Activated naive CD4-positive, alpha-beta T cell (primary cell): ENCODE measurements at places on chromosomes 3 and 15.

DNA sequence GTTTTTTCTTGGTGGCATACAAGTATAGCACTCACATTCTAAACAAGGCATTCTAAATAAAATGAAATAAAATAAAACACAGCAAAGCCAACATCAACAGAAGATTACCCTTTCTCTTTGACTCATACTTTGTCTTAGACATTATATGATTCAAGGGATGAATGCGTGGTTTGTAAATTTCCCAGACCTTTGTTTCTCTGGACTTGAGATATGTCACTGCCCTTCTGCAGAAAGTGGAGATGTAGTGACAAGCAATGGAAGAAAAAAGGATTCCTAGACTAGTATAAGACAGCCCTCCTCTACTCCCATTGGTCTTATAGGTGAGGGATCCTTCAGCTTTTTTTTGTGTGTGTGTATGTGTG is 22.4 kb downstream of the NANOGP8 start:
- no peak for DNase-seq

GRCh38 chr3:195883801-195884200 is 24.6 kb downstream of the TNK2 start:
- DNase-seq, result no peak

- DNase-seq, result no peak
These were observed 21.6 kb downstream of the MCTP2 start for GRCh38 chr15:94252906-94253491.

DNA sequence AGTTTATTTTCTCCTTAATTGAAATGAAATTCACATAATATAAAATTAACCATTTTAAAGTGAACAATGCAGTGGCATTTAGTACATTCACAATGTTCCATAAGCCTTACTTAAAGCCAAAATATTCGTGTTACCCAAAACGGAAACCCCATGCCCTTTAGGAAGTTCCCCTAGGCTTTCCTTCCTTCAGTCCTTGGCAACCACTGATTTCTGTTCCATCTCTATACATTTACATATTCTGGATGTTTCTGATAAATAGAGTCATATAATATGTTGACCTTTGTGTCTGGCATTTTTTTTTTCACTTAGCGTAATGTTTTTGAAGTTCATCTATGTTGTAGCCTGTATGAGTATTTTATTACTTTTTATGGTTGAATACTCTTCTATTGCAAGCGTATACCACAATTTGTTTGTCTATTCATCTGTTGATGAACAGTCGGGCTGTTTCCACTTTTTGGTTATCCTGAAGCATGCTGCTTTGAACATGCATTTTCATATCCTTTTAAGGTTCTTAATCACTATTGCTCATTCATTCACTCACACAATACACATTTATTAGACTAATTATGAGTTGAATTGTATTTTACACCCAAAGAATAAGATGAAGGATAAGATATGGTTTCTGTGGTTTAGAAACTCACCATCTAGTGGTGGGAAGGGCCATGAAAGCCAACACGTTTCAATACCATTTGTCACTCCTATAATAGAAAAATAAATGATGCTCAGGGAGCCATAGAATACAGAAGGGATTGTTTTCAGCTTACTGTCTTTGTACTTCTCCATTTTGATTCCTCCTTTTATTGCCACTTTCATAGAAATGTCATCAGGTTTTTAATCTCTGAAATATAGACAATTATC is 408.2 kb upstream of the CBLB start:
- DNase-seq, result no peak

GRCh38 chr3:94378322-94378721 is 315.5 kb downstream of the NSUN3 start:
- DNase-seq, result no peak

DNA sequence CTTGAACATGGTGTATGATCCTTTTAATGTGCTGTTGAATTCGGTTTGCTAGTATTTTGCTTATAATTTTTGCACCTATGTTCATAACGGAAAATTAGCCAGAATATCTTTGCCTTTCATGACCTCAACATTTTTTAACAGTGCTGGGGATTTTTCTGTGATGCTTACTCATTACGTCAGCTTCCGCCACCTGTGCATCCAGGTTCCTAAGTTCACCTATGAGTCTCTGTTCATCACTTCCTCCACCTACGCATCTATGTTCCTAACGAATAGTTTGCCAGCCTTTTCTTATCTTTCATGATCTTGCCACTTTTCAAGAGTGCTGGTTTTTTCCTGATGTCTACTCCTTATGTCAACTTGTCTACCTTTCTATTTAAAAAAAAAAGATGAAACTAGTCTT is 16.5 kb downstream of the AADACL2 start:
- no peak for DNase-seq

DNA sequence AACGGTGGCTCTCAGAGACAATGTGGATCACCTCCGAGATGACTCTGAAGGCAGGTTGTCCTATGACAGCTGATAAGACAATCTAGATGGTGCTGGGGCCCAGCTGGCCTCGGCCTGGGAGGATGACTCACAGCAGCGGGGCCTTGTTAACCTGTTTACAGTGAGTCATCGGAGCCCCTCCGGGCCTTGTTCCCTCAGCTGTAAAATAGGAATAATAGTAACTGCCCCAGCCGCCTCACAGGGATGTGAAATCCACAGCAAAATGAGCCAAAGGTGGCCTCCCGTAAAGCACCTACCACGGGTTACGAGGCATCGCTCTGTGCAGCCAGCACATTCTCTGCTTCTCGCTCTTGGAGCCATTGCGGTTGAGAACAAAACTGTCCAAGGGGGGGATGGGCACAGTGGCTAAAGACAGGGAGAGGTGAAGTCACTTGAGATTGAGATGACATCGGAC is 88.6 kb upstream of the RASGRF1 start:
- no peak for DNase-seq

DNA sequence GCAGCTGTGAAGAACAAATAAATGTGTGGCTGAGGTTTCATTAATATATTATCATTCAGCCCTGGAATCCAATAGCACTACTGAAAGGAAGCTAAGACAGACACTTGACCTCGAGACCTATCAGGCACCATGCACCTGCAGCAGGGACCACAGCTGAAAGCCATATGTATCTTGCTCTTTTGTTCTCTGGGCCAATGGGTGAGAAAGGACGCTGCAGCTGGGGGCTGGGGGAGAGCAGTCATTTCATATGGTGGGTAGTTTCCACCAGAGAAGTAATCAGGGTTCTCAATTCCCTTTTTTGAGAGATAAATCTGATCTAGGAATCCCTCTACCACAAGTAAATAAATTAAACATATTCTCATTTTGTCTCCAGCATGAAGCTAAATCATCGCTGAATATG is 225.6 kb upstream of the STRIT1 start:
- DNase-seq, result no peak

DNA sequence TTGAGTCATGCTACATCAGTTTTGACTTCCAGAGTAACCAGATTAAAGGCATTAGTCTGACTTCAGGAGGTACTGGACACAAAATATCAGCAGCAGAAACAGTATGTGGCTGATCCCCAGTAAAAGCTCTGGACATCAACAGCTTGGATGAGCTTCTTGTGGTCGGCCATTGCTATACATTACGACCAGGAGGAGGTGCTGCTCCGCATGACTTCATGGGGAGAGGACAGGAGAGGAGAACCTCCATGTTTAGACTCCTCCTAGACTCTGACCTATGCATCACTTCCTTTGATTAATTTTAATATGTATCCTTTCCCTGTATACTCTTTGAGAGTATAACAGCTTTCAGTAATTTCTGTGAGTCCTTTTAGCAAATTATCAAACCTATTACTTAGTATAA is 285.6 kb upstream of the ARHGEF26 start:
- no peak for DNase-seq

GRCh38 chr3:27713078-27713423 is 9.1 kb downstream of the EOMES start:
- DNase-seq, result no peak

GRCh38 chr3:160016972-160017371 is 28.3 kb downstream of the IL12A start:
- DNase-seq, result no peak

DNA sequence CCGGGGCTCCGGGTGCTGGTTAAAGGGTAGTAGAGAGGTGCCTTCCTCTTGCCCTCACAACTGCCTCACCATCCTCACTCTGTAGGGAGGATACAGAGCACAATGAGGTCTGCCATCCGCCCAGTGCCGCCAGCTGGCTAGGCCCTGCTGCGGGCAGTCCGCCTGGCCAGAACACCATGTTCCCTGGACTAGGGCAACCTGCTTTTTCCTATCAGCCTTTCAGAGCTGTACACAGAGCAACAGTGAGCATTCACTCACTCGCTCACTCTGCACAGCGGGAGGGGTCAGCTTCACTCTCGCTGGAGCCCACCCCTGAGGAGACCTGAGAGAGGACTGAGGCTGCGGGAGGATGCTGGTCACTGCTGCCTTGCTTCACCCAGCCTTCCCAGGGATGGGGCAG is 218.7 kb upstream of the CHRNA7 start:
- no peak for DNase-seq
